NCI-H345 (cell line): ENCODE measurements at places on chromosomes 12 and 14.

DNA sequence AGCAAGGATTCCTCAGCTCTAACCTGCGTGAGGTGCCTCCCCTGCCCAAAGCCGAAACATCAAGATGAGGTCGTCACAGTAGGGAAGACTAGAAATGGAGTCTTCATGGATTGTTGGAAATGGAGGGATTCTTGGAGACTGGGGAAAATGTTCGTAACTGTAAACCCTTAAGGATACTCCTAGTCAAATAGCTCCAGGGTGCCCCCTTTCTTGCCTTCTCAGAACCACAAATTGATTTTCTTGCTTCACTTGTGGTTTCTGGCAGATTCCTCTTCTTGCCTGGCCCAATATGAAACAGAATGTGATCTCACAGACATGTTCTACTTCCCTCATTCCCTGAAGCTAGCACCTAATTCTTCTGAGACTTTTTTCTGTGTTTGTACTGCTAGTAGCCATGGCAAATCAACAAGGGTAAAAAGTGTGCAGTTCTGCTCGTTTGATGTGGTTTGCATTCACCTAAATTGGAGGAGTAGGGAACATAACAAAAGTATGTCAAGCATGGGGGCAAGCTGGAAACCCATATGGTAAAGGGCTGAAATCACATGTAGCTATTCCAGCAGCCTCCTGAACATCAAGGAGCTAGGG lies 332.0 kb downstream of the PAWR start:
- no peak for DNase-seq

- peak; percentile 36 for DNase-seq
Measured at GRCh38 chr12:53750812-53751335, 905 bp downstream of the CISTR start.

DNA sequence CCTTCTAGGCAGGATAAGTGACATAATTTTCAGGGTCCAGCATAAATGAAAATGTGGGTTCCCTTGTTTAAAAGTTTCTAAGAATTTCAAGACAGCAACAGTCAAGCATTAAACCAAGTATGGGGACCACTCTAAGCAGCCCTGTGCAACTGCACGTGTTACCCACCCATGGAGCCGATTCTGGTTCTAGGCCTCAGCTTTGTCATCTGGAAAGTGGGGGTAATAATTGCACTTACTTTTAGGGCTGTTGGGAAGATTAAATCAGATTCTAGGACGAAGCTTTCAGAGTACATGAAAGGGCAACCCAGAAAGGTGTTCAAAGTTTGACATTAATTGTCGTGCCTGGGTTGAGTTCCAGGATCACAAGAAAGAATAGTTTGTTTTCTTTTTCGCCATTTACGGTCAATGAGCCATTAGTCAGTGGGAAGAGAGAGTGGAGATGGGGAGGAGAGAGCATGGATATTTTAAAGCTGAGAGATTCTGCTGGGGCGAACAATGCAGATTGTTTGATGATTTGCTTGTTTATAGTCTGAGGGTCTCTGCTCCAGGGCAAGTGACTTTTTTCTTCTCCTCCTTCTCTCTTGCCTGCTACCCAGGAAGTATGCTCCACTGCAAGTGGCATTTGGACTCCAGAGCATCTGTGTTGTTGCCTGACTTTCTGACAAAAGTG lies 10.7 kb upstream of the PPFIBP1 start:
- DNase-seq, result no peak

- no peak for DNase-seq
Measured at GRCh38 chr12:117002051-117002817, 91.5 kb downstream of the FBXW8 start.

GRCh38 chr14:60277605-60278190 lies 28.7 kb downstream of the PPM1A start:
- no peak for DNase-seq

DNA sequence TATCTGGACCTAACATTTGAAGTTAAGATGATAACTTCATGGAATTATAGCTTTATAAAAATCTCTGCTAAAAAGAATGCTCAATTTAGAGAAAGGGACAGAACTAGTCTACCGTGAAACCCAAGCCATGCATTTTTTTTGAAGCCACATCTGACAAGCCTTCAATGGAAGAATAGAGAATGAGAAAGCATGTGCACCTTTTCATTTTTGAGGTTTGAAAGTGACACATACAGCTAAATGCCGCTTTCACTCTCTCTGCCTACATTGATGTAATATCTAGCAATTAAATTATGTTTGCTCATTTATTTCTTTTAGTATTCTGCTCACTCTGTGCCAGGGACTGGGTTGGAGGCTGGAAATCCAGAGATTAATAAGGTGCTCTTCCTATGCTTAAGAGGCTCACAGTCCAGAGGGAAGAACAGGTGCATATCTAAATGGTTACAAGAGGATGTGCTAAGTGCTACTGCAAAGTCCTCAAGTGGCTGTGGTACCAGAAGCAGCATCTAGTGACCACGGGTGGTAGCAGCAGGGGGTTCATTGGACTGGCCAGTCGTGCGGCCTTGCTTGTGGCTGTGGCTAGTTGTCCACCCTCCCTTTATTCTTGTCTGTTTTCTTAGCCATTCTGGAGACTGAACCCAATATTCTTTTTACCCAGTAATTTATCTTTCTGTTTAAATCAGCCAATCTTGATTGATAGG lies 60.4 kb downstream of the PPP1R36 start:
- peak; percentile 37 for DNase-seq

- no peak for DNase-seq
Measured at GRCh38 chr12:40168868-40169267, 55.9 kb upstream of the LRRK2 start.

- DNase-seq, result peak; percentile 96
Measured at GRCh38 chr12:119369907-119370546, 35.5 kb downstream of the CCDC60 start.

- DNase-seq, result no peak
Measured at GRCh38 chr14:95699412-95699811, 13.2 kb downstream of the TCL1B start.

GRCh38 chr12:59763835-59764234 lies 168.0 kb downstream of the SLC16A7 start:
- DNase-seq, result no peak

- DNase-seq, result no peak
Measured at GRCh38 chr14:105207460-105207901, 26.4 kb upstream of the NUDT14 start.

DNA sequence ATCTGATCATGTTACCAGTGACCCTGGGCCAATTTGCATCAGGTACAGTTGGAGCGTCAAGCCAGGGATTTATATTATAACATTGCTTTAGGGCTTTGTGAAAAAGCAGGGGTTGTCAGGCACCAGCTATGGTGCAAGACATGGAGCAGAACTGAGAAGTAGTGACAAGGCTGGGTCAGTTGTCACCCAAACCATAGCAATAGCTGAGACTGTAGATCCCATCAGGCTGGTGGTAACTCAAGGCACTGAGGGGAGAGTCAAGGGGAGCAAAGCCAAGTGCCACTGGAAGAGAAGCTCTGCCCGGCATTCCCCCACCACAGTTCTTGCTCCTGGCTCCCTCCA lies 16.9 kb downstream of the BCL2L14 start:
- DNase-seq, result no peak

DNA sequence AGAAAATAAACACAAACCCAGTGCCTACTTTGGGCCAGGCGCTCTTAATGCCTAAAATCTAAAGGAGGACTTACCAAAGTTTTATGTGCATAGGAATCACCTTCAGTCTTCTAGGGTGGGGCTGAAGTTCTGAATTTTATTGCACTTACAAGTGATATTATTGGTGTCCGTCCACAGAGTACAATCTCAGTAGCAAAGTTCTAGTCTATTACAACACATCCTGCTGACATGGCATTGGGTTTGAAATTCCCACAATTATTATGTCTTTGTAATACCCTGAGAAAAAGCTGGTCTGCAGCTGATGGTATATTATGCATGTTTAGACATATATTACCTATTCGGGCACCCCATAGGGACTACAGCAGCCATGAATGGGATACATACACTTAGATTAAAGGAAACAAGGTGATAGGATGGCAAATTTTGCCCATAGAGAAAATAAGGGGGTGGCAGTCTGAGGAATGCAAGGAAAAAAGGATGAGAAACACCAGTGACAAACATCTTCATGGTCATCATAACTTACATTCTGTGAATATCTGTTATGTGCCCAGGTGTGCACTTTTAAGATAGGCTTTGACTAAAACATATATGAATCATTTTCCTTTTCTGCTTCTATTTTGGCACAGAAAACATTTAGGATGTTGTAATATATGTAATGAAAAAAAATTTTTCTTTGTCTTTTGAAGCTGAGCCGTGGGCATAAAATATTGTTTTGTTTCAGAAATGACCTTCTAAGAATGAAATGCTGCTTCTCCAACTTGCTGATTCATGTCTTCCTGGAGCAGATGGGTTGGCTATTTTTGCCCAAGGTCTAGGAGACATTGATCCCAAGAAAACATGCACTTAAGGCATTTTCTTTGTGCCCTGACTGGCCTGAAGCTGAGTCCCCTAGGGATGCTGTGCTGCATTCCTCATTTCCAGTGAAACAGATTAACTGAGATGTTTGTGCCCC lies 27.2 kb upstream of the ALG10 start:
- no peak for DNase-seq

- DNase-seq, result no peak
Measured at GRCh38 chr14:74784634-74785033, 21.5 kb downstream of the YLPM1 start.

GRCh38 chr14:104972301-104973134 lies 5.7 kb downstream of the AHNAK2 start:
- peak; percentile 80 for DNase-seq

GRCh38 chr12:62705846-62706245 lies 229.1 kb downstream of the PPM1H start:
- DNase-seq, result no peak

DNA sequence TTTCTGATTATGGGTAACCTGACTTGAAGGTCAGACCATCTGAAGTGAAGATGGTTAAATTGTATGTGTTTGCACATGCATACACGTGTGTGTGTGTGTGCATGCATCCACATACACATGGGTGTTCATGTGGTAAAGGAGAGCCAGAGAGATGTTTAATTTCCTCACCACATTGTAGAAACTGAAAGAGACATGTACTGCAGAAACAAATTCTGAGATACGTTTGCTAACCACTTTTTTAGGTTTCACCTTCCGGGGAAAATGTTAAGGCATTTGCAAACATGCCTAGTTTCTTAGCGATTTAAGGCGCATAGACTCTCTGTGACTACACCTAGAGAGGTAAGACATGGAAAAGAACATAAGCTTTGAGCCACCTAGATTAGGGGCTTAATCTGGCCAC lies 362.9 kb downstream of the RAD51B start:
- no peak for DNase-seq

GRCh38 chr14:103109535-103110441 lies 13.5 kb upstream of the TNFAIP2 start:
- DNase-seq, result no peak
